Sigmoid colon (tissue), 7 donors: ENCODE measurements at places on chromosomes 11 and 22. TPM values are rescaled to one million over a fixed set of nuclear protein-coding genes. Genes with fewer than 3 reads are reported as not detected.

The TBX1 gene
- total RNA-seq, result 4.3 TPM

The XKR3 gene
- not detected for total RNA-seq

The SMIM38 gene
- total RNA-seq, result 5.4 TPM

The FAM180B gene
- total RNA-seq, result 1.4 TPM
